ENCODE measurements at places on chromosomes 6 and 20.
A peak's percentile ranks its signal among the peaks of the same experiment; 100 is the strongest.

GRCh38 chr6:144480473-144480872 lies 195.3 kb downstream of the UTRN start:
- no peak for DNase-seq

DNA sequence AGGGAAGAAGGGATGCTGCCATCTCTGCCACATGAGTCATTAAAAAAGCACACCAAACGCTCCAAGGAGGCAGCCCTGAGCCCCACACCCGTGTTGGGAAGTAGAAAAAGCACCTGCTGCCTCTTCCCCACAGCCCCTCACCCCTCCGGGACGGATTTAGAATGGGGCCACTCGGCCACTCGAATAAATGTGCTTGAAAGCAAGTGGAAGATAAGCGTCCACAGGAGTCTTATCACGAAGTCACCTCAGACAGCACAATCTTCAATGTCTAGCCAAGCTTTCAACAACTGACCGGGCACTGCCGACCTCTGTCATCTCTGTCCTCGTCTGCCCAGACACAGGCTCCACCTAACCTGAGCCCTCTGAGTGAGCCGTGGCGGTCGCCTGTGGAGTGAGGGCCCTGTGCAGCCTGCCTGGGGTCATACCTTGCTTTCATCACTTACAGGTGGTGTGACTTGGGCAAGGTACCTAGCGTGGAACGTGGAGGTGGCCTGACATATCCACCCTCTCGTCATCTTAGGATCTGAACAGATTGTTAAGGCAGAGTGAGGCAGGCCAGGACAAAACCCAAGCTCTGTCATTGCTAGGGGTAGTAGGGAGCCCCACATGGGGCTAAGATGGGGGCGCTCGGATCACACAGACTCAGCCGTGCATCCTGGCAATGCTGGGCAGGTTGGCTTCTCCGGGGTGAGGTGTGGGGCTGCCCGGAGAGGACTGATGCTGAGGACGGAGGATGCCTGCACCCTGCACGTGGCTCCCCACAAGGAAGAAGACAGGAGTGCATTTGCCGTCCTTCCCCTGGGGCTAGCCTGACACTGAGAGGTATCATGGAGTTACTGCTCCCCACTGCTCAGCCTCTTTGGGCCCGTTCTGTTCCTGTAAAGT lies 34.8 kb downstream of the PSMG4 start:
- DNase-seq, result peak; percentile 16

DNA sequence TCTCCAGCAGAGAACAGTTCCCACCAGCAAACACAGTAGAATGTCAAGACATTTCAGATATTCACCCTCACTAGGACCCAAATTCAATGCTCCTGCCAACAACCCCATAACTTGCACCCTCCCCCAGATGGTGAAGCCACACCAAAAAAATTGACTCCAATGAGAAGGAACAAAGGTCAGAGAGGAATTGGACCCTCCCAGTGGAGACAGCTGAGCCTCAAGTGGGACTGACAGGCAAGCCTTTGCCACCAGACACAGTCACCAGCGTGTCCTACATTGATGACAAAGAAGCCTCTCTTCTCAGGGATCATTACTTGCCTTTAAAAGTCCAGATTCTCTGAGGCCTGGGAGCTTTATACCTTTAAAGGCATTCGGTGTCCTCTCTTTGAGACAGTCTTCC lies 64.8 kb downstream of the HIVEP2 start:
- no peak for DNase-seq

- no peak for DNase-seq
These were observed 206.6 kb downstream of the TFAP2B start for GRCh38 chr6:51025082-51025777.

GRCh38 chr6:142900227-142900971 lies 44.6 kb downstream of the HIVEP2 start:
- no peak for DNase-seq

DNA sequence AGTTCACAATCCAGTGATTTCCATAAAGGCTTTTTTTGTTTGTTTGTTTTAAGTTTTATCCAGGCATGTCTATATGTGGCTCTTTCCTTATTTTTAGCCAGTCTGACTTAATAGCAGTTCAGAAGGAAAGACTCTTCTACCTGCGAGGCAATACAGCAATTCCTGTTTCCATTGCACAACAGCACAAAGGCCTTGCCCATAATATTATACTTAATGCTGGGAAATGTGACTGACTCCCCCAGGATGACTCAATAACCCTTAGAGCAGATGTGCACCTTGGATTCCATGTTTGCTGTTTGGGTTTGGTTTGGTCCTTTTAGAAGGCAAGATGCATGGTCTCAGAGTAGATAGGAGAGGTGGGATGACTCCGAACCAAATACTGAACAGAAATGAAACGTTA lies 184.1 kb downstream of the MTFR2 start:
- DNase-seq, result no peak

DNA sequence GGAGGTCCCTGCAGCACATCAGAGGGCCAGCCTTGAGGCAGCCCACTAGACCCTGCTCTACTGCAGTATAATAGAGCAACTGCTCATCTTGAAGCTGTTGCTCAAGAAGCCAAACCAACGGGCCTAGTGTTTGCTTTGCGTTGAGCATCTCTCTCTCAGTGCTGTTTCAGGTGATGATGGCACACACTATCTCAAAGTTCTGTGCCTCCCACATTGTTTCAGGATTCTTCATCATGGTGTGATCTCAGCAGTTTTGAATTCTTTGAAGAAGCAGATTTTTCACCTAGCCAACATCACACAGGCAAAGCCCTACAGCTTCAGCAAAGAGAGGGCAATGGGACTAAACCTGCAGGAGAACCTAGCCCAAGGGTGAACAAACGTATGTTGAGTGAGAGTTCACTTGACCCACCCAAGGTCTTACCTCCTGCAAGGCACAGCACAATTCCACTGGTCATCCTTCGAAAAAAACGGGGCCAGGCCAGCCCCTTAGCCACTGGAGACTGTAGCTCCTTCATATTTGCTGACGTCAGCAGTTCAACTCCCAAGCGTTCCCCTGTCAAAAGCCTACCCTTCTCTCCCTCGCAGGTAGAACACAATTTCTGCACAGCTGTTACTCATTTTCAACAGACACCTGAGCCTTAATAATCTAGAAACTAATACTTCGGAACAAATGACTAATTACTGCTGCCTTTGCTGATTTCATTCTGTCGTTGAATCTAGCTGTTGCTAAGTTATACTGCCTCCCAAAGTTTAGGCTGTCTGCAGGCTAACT lies 15.8 kb downstream of the MYB start:
- peak; percentile 64 for DNase-seq

DNA sequence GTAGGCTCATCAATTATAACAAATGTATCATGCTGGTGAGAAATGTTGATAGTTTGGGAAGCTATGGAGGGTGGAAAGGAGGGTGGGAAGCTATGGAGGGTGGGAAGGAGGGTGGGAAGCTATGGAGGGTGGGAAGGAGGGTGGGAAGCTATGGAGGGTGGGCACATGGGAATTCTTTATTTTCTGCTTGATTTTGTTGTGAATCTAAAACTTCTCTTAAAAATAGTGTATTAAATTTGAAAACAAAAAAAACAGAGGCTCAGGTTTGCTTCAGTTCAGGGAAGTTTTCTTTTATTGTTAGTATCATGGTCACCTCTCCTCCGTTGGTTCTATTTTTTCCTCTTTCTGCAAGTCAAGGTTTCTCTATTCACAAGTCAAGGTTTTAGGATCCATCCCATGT lies 106.4 kb downstream of the SOD2 start:
- DNase-seq, result no peak

GRCh38 chr6:143607974-143608373 lies 69.8 kb upstream of the PHACTR2 start:
- DNase-seq, result no peak

GRCh38 chr20:36066777-36067176 lies 87.8 kb upstream of the EPB41L1 start:
- no peak for DNase-seq

DNA sequence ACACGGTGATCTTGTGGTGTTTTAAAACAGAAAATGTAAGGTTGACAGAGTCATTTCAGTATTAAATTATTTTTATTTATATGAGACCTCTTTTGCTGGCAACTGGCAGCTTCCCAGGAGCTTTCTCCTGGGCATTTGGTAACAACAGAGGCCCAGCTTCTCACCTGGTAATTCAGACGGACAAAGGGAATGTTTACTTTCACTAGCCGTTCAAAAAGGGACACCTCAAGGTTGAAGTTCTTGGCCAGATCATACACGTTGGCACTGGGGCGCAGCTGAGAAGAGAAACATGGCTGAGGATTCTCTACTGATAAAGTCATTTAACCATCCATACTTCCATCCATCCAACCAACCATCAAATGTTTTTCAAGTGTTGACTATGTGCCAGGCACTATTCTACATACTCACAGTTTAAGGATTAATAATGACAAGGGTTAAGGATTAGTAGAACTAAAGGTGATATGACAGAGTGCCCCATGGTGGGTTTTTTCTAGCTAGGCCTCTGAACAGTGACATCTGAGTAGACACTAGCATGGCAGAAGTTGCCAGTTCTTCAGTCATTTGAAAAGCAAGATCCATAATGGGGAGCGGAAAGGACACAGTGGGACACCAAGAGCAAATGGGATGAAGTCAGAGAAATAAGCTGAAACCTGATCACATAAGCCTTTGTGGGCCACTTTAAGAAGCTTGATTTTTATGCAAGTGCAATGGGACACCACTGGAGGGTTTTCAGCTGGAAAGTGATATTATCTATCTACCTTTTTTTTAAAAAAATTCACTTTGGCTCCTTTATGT lies 25.1 kb downstream of the ZNFX1 start:
- DNase-seq, result no peak

- DNase-seq, result no peak
These were observed 38.3 kb upstream of the DUSP22 start for GRCh38 chr6:254016-254415.

- no peak for DNase-seq
These were observed 197.3 kb downstream of the ZFAND3 start for GRCh38 chr6:38016824-38017223.

DNA sequence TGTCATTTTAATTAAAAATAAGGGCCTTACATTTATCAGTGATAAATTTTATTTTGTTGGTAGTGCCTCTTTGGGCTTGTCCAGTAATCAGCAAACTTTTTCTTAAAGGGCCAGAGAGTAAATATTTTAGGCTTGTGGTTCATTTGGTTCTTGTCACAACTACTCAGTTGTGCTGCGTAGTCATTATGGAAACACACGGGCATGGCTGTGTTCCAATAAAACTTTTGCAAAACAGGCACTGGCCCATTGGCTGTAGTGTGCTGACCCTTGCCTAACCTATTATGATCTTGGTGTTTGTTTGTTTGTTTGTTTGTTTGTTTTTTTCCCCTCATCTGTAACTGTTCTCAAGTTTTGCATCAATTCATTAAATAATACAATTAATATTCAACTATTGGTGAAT lies 19.4 kb downstream of the TBPL1 start:
- no peak for DNase-seq

- DNase-seq, result no peak
These were observed 5.9 kb downstream of the OSTM1 start for GRCh38 chr6:108068618-108069017.

DNA sequence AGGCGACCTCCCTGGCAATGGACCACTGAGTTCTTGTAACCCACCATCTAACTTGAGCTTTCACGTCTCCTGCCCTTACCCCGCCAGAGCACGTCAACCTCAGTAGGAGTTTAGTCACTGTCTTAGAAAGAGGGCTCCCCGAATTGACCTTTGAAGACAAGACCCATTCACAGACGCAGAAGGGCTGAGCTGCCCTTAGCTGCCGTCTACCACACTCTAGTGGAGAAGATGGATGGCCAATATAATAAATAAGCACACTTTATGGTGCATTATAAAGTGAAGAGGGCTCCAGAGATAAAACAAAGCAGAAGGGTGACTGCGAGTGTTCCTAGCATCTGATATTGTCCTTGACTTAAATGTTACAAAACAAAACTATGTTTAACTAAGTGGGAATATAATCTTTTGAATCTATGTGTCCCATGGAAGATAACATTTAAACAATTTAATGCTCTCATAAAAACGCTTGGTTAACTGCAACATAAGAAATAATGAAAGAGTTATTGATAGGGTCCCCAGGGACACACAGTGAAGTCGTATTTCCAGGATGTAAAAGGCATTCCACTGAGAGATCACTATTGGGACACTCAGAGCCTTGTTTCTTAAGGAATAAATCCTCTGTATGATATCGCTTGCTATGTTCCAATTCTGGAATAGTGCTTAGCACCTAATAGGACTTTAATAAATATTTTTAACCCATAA lies 261.1 kb downstream of the THBS2 start:
- DNase-seq, result no peak

- DNase-seq, result no peak
These were observed 148.4 kb downstream of the GRIK2 start for GRCh38 chr6:101541894-101542293.

DNA sequence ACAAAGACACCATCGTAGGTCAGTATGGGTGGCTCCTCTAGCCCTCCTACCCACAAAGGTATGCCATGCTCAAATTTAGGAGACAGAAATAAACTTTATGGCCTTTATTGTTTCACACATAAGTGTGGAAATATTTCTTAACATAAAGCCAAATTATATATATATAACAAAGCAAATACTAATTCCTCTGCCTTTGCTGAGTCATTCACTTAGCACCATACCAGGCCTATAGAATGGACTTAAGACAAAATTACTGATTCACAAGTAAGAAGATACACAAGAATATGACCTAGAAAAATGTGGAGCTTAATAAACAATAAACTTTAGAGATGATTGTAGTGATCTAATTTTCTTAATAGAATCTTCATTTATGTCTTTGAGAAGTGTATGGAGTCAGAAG lies 5.2 kb downstream of the FRK start:
- DNase-seq, result no peak

GRCh38 chr20:16302818-16303217 lies 270.4 kb downstream of the KIF16B start:
- DNase-seq, result no peak

GRCh38 chr20:59632541-59633113 lies 28.3 kb downstream of the PHACTR3 start:
- no peak for DNase-seq

- DNase-seq, result no peak
These were observed 112.9 kb downstream of the BACH2 start for GRCh38 chr6:90183587-90184333.

GRCh38 chr20:60113771-60114170 lies 155.5 kb downstream of the CDH26 start:
- DNase-seq, result no peak

DNA sequence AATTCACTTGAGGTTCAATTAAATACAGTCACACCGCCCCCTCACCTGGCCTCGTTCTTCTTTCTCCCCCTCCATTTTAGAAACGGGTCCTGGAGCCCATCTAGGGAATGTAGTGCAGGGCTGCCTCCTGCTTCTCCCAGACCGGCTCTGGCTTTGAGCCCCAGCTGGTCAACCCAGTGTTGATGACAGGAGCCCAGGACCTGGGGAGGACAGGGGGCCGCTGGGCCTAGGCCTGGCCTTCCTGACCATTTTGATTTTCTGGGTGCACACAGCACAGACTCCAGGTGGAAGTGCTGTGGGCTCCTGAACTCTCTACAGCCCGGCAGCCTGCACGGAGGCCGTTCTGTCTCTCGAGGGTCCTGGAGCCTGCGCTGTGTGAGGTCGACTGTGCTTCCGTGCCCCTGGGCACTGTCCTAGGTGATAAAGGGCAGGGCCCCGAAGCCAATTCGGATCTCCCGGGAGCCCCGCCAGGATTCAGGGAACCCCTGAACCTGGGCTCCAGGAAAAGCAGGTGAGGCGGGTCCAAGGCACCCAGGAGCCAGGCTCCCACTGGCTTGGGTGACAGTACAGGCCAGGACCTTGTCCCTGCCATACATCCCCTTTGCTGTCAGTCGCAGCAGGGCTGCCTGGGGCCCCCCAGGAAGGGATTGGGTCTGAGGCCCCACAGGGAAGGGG lies 23.3 kb downstream of the NPEPL1 start:
- DNase-seq, result peak; percentile 21
